ENCODE measurements at places on chromosomes 7 and 10.
A peak's percentile ranks its signal among the peaks of the same experiment; 100 is the strongest.

DNA sequence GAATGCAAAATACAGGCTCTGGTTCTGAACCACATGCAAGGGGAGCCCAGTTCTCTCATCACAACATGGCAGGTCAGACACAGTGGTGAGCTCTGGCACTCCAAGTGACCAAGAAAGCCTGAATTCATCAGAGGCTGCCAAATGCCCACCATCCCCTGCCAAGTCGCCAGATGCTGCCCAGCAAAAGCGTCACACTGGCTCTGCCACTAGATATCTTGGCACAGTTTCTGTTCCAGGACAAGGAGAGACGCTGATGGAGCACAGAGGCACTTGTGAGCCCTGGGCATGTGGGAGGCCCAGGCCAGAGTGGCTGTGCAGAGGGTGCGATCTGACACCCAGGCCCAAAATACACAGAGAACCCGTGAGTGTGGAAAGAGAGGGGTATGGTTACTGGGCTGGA is 57.8 kb downstream of the GAD2 start:
- DNase-seq: no peak

DNA sequence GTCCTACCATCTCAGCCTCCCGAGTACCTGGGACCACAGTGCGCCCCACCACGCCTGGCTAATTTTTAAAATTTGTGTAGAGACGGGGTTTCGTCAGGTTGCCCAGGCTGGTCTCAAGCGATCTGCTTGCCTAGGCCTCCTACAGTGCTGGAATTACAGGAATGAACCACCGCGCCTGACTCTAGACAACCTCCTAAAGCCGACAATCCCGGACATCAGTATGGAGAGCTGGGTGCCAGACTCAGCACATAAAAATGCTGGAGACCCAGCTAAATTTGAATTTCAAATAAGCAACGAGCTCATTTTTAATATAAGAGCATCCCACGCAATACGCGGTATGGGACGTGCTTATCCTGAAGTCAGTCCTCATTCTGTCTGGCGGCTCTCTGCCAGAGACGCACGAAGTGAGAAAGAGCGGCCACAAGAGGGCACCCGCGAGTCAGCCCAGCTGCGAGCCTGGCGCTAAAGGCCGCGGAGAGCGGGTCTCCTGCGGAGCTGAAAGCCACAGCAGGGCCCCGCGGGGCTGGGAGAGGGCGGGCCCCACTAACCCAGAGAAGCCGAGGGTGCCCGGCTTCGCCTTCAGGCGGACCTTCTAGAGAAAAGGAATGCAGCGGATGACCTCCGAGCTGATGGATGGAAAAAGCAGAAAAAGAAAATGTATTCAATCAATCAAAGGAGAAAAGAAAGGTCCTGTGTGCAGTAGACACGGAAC is 7.0 kb downstream of the CALY start:
- DNase-seq: peak; percentile 82

DNA sequence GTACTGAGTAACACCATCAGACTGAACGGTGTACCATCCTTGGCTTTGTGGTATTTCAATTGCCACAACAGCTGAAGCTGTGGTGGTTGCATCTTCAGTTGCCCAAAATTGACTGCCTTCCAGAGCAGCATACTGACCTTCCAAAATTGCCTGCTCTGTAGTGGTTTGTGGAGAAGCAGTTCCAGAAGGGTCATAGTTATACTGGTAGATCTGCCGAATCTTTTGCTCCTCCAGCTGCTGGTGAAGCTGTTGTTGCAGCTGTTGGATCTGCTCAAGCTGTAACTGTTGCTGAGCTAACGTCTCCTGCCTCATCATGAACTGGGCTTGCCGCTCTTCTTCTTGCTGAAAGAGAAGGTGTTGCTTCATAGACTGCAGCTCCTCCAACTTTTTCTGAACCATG is 212.2 kb downstream of the PCLO start:
- DNase-seq: no peak

DNA sequence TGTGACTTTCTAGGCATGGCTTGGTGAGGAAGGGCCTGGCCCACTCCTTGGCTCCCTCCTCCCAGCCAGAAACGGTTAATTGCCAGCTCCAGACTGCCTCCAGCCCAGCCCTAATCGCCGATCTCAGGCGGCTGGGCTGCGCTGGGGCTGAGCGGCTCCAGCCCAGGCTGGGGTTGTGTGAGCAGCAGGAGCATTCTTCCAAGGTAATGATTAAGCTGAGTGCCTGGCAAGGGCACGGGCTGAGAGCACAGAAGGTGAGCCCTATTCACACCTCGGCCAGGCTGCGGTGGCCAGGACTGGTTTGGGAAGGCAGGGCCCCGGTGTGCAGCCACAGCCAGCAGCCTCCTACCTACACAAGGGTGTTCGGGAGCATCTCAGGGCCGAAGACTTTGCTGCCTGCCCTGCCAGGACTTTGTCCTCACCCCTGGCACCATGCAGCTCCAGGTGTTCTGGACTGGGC is at the start of gene TMEM72:
Gene TMEM72, plus strand, starts transcription at position 257 of the 460 bp plus-strand sequence. Its CDS starts 176 bp downstream, at position 433.
- DNase-seq: no peak

DNA sequence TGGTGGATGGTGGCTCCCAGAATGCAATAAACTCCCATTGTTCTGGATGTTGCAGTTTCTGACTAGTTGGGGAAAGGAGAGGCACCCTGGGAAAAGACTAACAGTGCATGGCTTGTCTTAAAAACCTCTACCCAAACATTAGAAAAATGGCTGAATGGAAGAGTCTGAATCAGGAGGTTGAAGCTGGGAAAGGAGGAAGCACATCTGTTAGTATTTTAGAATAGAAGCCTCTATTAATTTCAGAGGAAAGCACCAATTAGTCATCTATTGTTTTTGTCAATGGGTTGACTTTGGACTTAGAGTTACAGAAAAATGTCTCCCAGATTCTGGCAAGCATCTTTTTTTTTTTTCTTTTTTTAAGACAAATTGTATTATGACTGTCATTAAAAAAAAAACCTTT is 56.1 kb upstream of the ELMO1 start:
- no peak for DNase-seq

- DNase-seq: no peak
Measured at GRCh38 chr7:134567368-134567767, 18.5 kb downstream of the AKR1B15 start.

- DNase-seq: peak; percentile 1
Measured at GRCh38 chr10:67520924-67521520, 175.0 kb downstream of the CTNNA3 start.

DNA sequence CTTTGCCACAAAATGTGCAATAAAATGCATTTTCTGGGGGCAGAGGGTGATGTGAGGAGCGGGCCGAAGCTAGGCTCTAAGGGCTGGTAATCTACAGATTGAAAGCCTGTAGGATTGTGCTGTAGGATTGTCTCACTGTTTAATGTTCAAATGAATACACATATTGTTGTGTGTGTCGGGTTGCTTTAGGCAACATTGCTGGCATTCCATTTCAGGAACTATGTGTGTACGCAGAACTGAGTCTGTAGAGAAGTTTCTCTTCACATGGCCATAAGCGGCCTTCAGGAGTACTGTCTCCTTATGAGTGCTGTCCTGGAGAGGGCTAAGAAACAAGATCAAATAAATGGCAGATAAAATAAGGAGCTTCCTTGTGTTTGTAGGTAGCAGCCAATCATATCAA is 540.2 kb downstream of the GATA3 start:
- DNase-seq: no peak

DNA sequence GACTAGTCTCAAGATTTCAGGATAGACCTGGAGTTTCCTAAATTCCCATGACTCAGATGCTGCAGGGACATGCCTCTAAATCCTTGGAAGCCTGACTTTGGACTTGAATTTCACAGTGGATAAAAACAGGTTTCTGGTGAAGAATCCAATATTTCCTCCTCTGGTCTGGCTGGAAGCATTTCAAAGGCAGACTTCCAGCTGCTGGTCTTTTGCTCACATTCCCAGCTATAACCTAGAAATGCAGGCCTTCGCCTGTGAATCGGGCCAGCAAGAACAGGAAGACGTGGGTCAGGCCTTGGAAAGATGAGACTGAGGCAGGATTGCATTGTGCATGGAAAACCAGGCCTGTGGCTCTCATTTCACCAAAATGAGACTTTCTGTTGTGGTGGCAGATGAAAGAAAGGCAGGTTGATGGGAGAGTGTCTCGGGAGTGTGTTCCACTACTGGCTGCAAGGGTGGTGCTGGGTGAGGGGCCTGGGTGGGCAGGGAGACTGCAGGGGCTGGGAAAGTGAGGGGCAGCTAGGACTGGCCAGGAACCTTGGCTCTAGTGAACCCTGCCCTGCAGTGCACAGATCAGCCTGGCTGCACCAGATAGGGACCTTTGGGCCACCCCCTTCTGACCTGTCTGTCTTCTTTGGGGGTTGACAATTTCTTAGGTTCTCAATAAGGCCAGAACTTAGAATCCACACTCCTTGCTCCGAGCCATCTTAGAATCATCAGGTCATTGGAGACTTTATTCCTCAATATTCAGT is 488.8 kb upstream of the MKI67 start:
- no peak for DNase-seq

- DNase-seq: no peak
Measured at GRCh38 chr7:11784769-11785536, 47.0 kb downstream of the THSD7A start.

DNA sequence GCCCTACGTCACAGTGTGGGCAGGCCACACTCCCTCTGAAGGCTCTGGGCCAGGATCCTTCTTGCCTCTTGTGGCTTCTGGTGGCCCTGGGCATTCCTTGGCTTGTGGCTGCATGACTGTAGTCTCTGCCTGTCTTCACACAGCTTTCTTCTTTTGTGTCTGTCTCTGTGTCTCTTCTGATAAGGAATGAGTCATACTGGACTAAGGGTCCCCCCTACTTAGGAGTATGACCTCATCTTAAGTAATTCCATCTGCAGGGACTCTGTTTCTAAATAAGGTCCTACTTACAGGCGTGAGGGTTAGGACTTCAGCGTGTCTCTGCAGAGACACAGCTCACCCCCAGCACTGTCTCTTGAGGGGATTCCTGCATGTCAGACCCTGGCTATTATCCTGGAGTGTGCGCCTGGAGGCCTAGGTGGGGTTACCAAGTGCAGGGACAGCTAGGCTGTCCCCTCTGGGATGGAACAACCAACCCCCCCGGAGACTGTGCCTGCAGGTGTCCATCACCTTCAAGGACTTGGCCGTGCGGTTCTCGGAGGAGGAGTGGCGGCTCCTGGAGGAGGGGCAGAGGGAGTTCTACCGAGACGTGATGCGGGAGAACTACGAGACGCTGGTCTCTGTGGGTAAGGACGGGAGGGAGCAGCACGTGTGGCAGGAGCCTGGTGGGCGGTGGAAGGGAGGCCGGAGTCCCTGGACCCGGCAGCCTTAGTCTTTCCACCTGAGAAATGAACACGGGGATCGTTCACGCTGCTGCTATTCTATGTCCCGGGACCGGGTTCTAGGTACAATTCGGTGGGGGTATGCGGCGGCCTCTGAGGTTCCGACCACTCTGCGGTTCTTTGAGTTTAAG is 54.1 kb downstream of the ZNF467 start:
- DNase-seq: no peak

- DNase-seq: no peak
Measured at GRCh38 chr10:24561453-24561852, 162.2 kb downstream of the ARHGAP21 start.

DNA sequence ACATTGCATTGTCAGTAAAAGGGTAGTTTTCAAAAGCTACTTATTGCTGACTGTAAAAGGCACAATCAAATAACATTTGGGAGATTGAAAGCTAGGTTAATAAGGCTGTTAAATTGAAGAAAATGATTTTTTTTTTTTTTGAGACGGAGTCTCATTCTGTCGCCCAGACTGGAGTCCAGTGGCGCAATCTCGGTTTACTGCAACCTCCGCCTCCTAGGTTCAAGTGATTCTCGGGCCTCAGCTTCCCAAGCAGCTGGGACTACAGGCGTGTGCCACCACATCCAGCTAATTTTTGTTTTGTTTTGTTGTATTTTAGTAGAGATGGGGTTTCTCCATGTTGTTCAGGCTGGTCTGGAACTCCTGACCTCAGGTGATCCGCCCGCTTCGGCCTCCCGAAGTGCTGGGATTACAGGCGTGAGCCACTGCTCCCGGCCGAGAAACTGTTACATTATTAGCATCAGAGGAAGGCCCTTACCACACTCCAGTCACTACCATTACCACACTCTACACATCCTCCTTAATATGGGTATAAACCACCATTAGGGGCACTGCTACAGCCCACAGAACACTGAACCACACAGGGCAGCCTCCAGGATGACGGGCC is 1.0 kb downstream of the CYP51A1 start:
- DNase-seq: no peak

DNA sequence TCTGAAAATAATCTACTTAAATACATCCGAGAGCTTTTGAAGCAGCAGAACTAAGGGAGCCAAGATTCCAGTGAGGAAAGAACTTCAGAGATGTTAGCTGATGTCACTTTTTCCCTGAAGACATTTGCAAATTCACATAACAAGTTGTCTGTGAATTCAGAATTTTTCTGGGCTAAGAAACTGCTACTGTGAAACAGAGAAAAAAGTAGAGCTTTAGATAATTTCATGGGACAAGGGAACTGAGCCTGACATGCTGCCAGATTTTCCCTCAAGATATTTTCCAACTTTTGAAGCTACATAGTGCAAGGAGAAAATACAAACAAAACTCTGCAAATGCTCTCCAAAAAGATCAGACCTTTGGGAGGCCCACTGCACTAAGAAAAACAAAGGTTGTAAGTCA is 484.2 kb downstream of the ANKRD7 start:
- DNase-seq: no peak

- DNase-seq: no peak
Measured at GRCh38 chr10:97538411-97538810, 34.2 kb upstream of the ANKRD2 start.

DNA sequence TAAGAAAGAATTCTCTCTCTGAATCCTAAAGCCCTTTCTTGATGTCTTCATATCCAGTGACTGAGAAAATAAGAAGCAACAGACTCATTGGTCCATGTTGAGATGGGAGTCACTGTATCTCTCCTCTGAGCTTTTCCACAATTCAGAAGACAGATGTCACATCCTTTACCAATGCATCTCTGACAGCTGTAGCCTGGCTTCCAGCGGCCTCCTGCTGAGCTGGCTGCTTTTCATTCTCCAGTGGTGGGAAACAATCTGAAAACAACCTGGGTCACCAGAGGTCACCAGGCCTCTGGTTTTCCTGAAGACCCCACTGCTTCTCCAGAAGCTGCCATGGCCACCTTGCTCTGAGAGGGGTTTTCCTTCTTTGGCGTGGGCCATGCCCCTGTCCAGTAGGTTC is 18.3 kb upstream of the RPA3 start:
- DNase-seq: no peak

- DNase-seq: no peak
Measured at GRCh38 chr10:124043310-124044142, 49.9 kb downstream of the CHST15 start.

DNA sequence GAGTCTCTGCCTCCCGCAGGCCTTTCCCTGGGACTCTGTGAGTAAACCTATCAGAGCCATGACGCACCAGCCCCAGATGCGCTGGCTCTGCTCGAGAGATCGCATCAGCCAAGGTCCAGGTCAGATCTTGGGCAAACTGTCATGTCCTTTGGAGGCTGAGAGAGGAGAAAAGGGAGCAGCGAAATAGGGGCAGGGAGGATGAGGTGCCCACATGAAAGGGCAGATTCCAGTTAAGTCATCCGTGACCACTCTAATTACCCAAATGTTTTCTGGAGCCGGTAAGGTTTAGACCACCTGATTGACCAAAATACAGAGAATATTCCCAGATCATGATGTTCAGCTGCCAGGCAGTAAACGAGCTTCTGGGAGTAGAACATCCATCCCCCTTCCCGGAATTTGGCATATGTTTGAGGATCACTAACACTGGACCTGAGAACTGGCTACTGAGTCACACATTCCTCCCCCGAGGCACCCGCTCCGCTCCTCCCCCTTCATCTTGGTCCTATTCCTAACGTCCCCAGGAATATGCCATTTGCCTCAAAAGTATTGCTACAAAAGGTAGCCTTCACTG is 88.0 kb downstream of the FGFR2 start:
- no peak for DNase-seq
